Fibroblast of skin of abdomen (primary cell): ENCODE measurements at places on chromosomes 6 and 20.

DNA sequence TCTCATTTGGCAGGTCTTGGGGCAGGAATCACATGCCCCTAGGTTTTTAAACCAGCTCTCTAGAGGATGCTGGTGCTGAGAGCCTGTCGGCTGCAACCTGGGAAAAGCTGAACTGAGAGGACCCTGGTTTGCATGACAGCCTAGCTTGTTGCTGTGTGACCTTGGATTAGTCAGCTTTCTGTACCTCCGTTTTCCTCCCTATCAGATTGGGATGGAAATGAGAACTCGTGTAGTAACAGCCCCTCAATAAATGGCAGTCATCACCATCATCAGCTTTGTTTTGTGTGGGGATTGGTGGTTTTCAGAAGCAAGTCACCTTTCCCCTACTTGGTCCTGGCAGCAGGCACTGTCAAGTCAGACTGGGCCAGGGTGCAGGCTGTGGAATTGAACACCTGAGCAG, 75.2 kb upstream of the MYL9 start:
- no peak for DNase-seq

GRCh38 chr20:23654000-23654399, 16.2 kb upstream of the CST3 start:
- DNase-seq, result no peak

- DNase-seq, result no peak
Observed at GRCh38 chr20:31489152-31489551, 14.1 kb downstream of the REM1 start.

DNA sequence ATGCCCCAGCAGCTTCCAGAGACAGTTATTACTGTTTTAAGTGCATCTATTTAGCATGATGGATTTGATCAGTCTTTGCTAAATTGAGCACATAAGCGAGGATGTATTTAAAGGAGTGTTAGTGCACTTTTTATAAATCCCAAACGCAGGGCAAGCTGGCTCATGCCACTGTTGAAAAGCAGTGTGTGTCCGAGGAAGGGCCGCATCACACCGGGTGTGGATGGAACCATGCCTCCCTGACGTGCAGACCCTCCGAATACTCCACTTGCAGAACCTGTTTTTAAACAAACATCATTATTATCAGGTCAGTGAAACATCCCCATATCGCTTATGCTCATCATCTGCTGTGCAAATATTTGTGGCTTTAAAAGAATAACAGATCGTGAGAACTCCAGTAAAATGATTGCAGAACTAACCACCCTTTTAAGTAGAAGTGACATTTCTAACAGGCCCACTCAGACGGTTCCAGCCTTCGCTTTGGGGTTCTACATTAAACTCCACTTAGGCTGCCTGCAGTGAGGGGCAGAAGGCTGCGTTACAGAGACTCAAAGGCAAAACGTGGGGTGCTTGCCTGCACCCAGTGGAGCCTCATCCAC, 190.1 kb downstream of the CDH4 start:
- DNase-seq, result peak; percentile 41

DNA sequence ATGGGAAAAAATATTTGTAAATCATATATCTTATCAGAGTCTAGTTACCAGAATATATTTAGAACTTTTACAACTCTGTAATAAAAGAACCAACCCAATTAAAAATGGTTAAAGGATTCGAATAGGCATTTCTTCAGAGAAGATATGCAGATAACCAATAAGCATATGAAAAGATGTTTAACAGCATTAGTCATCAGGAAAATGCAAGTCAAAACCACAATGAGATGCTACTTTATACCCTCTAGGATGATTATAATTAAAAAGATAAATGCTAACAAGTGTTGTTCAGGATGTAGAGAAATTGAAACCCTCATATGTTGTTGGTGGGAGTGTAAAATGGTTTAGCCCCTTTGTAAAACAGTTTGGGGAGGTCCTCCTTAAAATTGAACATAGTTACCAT, 94.1 kb downstream of the LRRC1 start:
- DNase-seq, result peak; percentile 48

DNA sequence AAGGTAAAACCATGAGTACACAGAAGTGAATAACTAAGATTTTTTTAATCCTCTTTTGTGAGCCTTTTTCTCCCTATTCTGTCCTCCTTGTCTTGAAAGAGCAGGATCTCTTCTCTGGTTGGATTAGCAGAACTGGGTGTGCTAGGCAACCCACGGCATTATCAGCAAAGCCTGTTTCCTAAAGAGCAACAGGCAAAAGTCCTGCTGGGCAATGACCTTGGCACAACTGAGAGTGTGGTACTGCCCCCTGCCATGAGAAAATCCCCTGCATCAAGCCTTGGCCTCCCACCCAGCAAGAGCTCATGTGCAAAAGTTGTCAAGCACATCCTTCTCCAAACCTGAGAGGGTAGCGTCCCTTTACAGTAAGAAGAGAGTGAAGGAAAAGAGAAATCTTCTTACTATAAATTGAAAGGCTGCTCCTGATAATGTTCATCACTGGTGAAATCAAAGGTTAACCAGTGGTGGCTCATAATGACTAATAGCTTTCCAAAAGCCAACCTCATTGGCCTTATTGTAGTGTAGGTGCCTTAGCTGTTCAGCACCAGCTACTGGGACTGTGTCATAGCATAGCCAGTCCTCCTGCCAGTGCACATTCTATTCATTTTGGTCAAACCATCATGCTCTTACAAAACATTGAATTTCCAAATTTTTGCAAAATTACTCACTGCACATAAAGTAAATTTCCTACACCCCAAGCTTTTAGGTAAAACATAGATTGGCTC, 17.1 kb downstream of the KIF6 start:
- DNase-seq, result peak; percentile 53

DNA sequence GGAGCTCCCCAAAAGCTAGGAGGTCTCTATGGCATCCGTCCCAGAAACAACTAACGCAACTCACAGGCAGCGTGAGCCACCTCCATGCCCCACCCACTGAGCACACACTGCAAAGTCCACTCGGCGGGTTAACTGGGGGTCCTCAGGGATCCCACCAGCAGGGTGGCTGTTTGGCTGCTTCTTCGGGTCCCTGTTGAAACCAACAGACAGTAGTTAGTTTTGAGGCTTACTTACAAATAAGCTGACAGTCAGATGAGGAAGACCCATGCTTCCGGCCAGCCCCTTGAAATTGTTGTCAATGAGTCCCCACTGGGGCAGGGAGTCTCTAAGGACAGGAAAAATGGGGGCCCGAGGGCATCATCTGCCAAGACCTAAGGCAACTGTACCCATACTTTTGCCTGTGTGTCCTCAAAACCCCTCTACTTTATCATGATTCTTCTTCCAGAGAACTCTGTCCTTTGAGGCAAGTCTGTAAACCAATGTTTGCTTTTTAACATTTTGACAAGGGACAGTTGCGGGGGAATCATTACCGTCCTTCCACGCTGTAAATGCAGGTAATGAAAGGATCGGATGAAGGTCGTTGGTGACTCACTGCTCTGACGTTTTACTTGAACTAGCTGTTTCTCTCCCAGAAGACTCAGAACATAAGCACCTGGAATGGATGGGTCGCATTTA, 2.2 kb upstream of the PCK1 start:
- DNase-seq, result no peak

- no peak for DNase-seq
Observed at GRCh38 chr6:153858529-153858928, 180.5 kb upstream of the OPRM1 start.

DNA sequence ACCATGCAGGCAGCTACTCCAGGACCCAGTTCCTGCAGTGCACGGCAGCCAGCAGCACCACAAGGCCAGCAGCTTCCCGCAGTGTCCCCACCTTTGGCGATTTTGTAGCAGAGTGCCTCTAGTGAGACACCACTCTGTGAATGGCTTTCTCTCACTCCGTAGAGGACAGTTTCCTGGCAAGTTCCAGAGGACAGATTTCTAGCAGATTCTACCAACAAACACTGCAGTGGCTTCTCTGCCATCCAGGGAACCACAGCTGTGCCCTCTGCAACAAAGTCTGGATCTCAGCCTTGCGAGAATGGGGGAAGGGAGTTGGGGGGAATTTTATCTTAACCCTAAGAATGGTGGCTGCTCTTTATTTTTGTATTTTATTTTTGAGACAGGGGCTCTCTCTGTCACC, 28.7 kb downstream of the SNHG17 start:
- DNase-seq, result no peak

DNA sequence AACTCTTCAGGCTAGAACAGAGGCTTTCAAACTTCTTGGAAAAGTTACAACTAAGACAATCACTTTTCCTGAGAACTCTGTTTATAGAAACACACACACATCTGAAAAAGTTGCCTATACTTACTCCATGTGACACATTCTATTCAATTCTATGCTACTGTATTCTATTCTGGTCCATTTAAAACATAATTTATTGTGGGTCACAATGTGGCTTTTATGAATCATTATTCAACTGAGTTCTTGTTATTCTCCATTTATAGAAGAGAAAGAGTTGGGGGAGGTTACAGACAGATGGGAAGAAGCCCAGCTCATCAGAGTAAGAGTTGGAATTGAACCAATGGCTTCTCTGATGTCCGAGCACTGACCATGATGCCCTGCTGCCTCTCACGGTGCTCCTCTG, 21.6 kb upstream of the BCAS1 start:
- no peak for DNase-seq
